ENCODE measurements at places on chromosomes 13 and 19. TPM values are rescaled to one million over a fixed set of nuclear protein-coding genes. Genes with fewer than 3 reads are reported as not detected.

DNA sequence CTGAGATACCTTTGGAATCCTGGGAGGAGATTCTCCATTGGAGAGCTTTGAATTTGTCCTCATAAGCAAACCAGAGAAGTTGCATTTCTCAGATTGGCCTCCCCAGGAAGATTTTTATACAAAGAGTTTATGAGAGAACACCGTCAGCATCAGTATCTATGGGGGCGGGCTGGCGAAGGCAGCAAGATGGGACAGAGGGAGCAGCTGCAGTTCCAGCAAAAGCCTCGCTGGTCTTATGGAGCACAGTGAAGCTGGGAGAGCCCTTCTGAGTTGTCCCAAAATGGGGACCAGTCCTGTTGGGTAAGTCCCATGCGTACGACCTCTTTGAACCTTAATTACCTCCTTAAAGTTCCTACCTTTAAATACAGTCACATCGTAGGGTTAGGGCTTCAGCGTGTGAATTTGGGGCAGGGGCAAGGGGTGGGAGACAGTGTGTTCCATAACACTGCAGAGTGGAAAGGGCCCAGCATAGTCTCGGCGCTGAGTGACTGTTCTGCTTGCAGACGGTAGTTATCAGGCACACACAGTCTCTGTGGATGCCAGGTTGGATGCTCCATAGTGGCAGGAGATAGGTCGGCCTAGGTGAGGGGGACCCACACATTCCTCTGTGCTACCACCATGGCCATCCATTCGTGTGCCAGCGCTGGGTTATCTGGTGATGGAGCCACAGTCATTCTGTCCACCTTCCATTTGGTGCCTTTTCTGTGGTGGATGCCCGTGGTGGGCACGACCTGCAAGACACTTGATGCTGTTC lies 34.9 kb upstream of the GPR183 start:
- no peak for DNase-seq

The SYDE1 gene
- total RNA-seq = 15.2 TPM

The ZNF577 gene
- 14.2 TPM for total RNA-seq

- no peak for DNase-seq
Measured at GRCh38 chr13:98549728-98550317, 27.1 kb downstream of the STK24 start.

- DNase-seq = no peak
Measured at GRCh38 chr13:97122381-97122996, 99.6 kb upstream of the MBNL2 start.
